ENCODE measurements at places on chromosomes 11 and 22.
A peak's percentile ranks its signal among the peaks of the same experiment; 100 is the strongest.

- no peak for DNase-seq
Measured at GRCh38 chr11:103949781-103950180, 86.7 kb upstream of the DDI1 start.

GRCh38 chr22:44604455-44604854 is 97.5 kb upstream of the PRR5 start:
- no peak for DNase-seq

DNA sequence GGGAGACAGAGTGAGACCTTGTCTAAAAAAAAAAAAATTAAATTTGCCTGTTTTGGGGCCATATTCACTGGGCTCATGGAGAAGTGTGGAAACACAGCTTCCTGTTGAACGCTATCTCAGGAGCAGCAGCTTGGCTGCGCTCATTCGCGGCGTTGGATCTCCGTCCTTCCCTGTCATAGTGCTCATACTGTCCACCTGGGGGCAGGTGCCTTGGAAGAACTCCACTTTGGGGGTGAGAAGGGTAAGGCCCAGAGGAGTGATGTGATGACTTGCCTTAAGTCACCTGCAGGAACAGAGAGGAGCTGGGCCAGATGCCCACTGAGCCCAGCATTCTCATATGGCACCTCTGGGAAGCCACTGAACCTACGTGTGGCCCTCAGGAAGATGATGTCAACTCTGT is 82.8 kb downstream of the CABIN1 start:
- DNase-seq = no peak

DNA sequence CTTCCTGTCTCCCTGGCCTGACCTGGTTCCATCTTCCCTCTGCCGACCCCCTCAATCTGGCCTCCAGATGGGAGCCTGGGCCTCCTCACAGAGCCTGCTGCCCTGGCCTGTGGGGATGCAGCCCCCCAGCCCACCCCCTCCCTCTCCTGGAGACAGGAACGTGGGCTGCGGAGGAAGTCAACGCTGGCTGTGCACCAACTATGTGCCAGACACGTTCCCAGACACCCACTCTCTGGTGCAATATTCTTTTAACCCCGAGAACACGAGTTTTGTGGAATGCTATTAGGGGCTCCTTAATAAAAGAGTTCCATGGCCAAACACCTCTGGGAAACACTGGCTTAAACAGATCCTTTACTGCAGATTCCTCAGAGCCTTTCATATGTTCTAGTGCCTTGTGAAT is 15.9 kb downstream of the WNT11 start:
- no peak for DNase-seq

DNA sequence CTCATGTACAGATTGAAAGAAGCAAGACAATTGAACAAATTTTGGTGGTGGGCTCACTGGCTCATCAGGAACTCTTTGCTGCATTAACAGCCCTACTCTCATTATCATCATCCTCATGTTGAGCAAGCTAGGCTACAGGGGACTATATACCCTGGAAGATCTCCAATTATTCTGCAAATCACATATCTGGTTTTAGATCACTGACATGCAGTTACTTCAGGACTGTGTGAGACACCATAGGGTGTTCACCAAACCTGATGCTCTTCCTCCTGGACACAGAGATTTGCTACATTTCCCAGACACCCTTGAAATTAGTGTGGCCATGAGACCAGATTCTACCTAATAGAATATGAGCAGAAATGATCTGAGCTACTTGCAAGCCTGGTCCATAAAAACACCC is 23.0 kb upstream of the ME3 start:
- no peak for DNase-seq

DNA sequence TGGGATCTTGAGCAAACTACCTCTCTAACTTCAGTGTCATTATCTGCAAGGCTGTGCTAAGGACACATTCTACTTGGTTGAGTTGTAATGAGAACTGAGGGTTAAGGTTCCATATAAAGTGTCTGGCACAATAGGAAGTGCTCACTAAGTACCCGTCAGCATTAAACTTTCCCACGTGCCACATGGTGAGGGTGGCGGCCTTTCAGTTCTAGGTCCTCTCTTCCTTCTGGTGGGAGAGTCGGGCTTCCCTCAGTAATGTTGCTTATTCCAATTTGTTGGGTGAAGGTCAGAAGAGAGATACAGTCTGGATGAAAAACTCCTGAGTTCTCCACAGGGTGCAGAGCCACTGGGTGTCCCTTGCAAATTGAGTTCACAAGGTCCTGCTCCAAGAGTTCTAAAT is 4.6 kb upstream of the CD6 start:
- no peak for DNase-seq

DNA sequence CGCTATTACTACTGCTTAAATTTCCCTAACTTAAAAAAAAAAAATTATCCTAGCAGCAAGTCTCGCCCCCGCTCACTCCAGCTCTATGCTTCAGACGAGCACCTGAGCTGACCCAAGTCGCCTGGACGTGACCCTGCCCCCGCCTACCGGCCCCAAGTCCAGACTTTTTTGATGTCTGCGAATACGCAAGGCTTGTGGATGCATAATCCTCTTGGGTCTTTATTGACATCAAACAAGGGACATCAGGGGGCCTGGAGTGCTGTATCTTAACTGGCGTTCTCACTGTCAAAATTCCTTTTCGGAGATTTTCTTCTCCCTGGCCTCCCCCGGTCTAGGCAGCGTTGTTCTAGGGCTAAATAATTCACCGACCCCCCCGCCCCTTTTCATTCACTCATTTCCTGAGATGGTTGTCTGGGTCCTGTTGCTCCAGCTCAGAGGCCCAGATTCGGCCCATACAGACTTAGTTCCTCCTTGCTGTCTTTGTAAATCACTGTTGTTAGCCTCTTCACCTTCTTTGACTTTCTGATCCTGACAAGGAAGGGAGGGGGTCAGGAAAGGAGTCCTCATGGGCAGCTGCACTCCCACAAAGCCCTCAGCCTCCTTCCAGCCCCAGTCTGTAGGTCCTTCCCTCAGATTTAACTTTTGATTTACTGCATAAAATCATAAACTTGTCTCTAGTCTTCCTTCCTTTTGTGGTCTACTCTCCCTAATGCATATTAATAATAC is 601 bp upstream of the LRP4 start:
- DNase-seq = no peak

- DNase-seq = no peak
Measured at GRCh38 chr11:106021181-106021966, 666 bp downstream of the MSANTD4 start.

- no peak for DNase-seq
Measured at GRCh38 chr11:14093065-14093464, 130.5 kb downstream of the SPON1 start.

DNA sequence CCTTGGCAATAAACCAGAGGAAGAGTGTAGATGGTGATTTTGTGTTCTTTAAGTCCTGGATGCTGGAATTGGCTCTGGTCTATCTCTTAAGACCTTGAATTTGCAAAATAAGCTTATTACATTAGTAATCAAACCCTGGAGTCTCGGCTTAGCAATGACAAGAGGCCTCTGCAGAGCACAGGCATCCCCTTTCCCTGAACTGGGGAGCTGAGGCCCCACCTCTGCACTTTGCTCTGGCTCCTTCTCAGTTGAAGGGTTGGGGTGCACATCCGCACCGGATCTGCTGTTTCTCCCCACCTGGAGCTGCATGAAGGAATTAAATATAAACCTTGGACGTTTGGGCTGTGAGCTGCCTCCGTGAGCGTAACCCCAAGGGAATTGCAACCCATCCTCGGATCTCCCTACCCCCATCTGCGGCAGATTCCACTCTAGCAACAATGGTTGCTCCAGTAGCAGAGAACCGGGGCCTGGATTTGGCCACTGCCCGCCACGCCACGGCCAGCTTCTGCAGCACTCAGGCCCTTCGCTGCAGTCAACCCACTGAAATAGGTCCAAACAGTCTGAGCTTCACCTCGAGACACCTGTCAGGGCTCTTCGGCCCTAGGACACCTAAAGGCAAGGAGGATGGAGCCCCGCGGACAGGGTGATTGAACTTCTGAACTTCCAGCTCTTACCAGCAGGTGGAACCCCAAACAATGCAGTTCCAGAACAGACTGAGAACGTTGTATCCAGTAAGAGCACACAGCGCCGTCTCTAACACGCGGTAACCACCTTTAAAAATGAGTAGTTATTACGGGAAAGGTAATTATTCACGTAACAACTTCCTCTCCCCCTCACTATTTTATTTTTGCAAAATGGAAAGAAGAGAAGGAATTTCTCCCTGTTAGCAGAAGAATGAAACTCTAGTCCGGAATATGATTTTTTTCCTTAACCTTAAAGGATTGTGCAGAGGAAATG is 54.8 kb upstream of the CAPRIN1 start:
- DNase-seq = peak; percentile 35

GRCh38 chr11:117575856-117576255 is 221.2 kb downstream of the DSCAML1 start:
- no peak for DNase-seq

GRCh38 chr22:11066458-11067285 is 4461.3 kb upstream of the OR11H1 start:
- DNase-seq = no peak

DNA sequence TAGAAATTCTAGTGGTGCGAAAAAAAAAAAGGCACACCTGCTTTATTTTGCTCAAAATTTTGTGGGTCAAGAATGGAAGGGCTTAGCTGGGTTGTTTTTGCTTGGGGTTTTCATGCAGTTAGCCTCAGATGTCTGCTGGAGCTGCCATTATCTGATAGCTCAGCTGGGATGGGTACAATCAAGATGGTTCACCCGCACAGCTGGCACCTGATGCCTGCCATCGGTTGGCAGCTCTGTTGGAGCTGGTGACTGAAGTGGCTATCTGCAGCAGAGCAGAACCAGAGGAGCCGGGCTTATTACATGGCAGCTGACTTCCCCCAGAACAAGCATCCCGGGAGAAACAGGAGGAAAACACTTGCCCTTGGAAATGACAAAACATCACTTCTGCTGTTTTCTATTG is 12.1 kb upstream of the ELFN2 start:
- no peak for DNase-seq

DNA sequence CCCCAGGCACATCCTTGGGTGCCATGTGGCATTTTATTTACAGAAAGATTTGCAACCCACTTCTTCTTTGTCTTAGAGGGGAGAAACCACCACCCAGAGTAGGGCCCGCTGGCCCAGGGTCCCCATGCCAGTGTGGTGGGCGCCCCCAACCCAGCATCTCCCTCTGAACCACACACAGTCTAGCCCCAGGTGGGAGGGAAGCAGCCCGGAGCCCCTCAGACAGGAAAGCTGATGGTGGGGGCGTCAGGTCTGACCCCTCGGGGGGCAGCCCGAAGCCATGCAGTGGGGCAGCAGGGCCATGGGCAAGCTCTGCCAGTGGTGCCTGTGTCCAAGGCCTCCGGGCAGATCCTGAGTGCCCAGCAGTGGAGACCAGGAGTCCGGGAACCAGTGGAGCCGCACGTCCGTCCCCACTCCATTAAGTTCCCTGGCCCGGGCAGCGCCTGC is 11.7 kb downstream of the TRPM5 start:
- DNase-seq = no peak

DNA sequence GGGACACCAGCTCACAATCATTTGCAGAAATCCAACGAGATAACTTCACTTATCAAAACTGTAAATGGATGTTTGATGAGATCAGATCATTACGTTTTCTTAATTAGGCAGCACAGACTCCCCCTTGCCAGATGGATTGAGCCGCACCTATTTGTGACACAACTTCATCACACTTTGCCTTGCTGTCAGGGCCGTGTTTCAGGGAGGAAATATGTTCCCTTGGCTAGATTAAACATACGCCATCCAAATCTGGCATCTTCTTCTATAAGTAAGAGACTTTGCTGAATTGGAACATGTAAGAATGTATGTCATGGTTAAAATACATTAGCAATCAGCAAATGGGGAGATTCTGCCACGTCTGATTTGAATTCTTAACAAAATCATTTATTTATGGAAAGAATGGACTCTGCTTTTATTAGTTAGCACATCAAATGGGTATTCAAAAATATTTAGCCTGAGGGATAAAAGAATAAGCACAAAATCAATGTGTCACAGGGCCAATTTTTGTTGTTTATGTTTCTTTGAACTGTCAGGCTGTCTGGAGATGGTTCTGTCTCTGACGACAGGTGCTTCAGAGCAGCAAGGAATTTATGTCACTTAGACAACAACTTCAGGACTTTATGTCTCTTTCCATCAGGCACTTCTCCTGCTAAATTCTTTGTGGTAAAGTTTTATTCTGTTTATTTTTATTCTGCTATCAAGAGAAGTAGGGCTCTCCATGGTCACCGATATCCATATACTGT is 326.1 kb upstream of the NCAM1 start:
- DNase-seq = no peak

DNA sequence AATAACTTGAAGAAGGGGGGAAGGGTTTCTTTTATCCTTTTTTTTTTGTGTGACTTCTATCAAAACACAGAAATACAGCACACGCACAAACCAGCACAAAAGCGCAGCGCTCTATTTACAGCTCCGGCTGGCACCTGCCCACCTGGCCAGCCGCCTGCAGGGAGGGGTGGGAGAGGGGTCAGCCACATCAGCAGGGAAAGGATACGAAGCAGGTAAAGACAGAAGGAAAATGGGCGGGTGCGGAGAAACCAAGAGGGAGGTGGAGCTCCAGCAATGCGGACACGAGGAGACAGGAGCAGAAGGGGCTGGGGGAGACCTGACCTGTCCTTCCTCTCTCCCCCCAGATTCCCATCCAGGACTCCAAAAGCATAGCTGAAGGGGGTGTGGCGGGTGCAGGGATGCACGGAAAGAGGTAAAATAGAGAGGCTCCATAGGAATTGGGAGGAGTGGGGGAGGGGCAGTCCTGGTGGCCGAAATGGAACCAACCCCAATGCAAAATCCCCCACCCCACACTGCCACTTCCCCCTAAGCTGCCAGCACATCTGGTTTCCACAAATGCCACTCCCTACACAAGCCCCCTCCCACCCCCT is 14.1 kb downstream of the CXCR5 start:
- DNase-seq = no peak

DNA sequence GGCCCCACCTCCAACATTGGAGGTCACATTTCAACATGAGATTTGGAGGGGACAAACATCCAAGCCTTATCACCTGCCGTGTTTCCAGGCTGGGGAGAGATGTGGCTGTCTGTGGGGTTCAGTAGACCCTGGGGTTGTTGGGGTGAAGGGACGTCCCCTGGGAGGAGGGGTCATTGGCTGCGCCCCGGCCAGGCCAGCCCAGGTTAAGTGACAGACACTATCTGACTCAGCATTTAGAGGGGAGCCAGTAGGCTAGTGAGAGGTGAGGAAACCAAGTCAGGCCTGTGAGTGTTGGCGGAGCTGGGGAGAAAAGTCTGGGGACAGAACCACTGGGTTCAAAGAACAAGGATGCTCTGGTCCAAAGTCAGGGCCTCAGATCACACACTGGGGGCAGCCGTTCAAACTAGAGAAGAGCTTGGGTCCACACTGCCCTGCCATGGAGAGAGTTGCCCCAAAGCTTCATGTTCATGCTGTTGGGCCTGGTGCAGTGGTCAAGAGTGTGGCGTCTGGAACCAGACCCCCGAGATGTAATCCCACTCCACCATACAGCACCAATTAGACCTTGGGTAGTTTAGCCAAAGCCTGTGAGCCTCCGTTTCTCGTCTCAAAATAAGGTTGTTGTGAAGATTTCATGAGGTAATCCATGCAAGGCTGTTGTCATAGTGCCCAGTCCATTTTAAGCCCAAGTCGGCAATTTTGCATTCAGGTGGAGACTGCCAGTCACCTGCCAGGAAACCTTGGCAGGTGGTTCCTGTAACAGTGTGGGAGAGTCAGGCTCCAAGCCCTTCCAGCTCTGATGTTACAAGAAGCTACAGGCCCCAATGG is 1289.6 kb downstream of the TBC1D22A start:
- no peak for DNase-seq

All from smooth muscle cell of the brain vasculature (primary cell).